ENCODE measurements at places on chromosomes 7 and 10.

DNA sequence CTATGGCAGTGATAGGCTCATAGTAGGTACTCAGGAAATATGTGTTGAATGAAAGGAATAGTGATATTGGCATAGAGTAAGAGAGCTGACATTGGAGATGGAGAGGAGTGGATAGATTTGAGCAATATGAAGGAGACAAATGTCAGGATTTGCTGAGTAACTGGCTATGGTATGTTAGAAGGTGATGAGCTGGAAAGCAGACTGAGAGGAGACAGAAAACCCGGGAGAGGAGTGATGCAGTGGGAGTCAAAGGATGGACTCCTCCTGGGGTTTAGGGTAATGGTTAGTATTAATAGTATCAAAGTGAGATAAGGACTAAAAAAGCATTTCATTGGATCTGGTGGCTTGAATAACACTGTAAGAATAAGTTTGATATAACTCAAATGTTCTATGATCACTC, 64.8 kb downstream of the CD36 start:
- no peak for DNase-seq

GRCh38 chr10:9860045-9860444, 1157.6 kb upstream of the CELF2 start:
- DNase-seq, result peak; percentile 53

- no peak for DNase-seq
Measured at GRCh38 chr10:52571018-52571417, 201.6 kb downstream of the MBL2 start.

GRCh38 chr7:83271212-83272099, 108.8 kb upstream of the PCLO start:
- DNase-seq, result no peak

Data from skeletal muscle cell (primary cell).